ENCODE measurements at places on chromosomes 3 and 15.

GRCh38 chr3:172869368-172869771 lies 118.8 kb downstream of the ECT2 start:
- no peaks in the 10 kb centered on the region for H3K36me3 ChIP-seq
- DNase-seq = no peak
- H3K4me3 ChIP-seq = no peak overlapping the region
- peaks cover 7% of the 10 kb centered on the region for H3K4me1 ChIP-seq
- H3K27ac ChIP-seq = no peak overlapping the region

GRCh38 chr3:95474338-95474737 lies 1340.1 kb upstream of the EPHA6 start:
- H3K36me3 ChIP-seq = no peaks in the 10 kb centered on the region
- no peak overlapping the region for H3K27ac ChIP-seq
- DNase-seq = no peak
- H3K4me1 ChIP-seq = no peaks in the 10 kb centered on the region
- H3K4me3 ChIP-seq = no peak overlapping the region
- H3K27me3 ChIP-seq = no peaks in the 10 kb centered on the region

GRCh38 chr3:53140847-53141845 lies 10.9 kb upstream of the RFT1 start:
- DNase-seq = peak; percentile 42
- no peak overlapping the region for H3K4me3 ChIP-seq
- no peaks in the 10 kb centered on the region for H3K27me3 ChIP-seq
- H3K4me1 ChIP-seq = no peaks in the 10 kb centered on the region

GRCh38 chr15:40796041-40796440 lies 10.8 kb upstream of the ZFYVE19 start:
- no peaks in the 10 kb centered on the region for H3K4me1 ChIP-seq
- no peak for DNase-seq
- H3K4me3 ChIP-seq = no peak overlapping the region

DNA sequence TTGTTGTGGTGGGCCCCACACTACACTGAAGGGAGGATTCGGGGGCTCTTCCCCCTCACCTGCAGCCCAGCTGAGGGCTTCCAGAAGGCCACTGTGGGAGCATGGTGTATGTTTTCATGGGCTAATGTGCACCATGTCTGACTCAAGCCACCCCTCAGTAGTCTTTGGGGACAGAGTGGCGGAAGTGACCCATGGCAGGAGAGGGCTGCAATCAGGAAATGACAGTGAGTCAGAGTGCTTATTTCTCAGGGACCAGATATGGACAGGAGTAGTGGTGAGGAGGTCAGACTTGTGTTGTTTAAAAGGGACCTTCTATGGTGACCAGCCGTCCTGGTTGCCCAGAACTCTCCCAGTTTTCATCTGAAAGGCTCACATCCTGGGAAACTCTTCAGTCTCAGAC lies 32.8 kb upstream of the SLC9A9 start:
- H3K27me3 ChIP-seq = no peaks in the 10 kb centered on the region
- H3K4me1 ChIP-seq = no peaks in the 10 kb centered on the region
- no peaks in the 10 kb centered on the region for H3K36me3 ChIP-seq
- no peak overlapping the region for H3K27ac ChIP-seq
- DNase-seq = no peak
- H3K4me3 ChIP-seq = no peak overlapping the region

DNA sequence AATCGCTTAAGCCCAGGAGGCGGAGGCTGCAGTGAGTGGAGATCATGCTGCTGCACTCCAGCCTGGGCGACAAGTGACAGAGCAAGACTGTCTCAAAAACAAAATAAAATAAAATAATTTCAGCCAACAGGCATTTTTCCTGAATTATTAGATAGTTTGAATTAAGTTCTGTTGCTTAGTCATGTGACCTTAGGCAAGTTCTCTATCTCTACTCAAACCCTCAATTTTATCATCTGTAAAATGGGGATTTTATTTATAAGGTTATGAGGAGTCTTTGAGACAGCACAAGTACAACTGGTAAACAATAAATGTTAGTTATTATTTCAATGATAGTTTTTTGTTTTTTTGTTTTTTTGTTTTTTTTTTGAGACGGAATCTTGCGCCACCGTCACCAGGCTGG lies 13.0 kb downstream of the SQOR start:
- H3K4me1 ChIP-seq = no peaks in the 10 kb centered on the region
- no peak overlapping the region for H3K27ac ChIP-seq
- no peaks in the 10 kb centered on the region for H3K36me3 ChIP-seq
- peaks cover 38% of the 10 kb centered on the region for H3K27me3 ChIP-seq
- no peak overlapping the region for H3K4me3 ChIP-seq
- no peak for DNase-seq

Measured in endodermal cell (in vitro differentiated cells).